Activated CD8-positive, alpha-beta memory T cell treated with anti-CD3 and anti-CD28 coated beads, Interleukin-2, amount 10 ng/mL, durations not matched to agents 7 days and 5 days (primary cell): ENCODE measurements at places on chromosomes 3 and 15. TPM values are rescaled to one million over a fixed set of nuclear protein-coding genes. Genes with fewer than 3 reads are reported as not detected.

DNA sequence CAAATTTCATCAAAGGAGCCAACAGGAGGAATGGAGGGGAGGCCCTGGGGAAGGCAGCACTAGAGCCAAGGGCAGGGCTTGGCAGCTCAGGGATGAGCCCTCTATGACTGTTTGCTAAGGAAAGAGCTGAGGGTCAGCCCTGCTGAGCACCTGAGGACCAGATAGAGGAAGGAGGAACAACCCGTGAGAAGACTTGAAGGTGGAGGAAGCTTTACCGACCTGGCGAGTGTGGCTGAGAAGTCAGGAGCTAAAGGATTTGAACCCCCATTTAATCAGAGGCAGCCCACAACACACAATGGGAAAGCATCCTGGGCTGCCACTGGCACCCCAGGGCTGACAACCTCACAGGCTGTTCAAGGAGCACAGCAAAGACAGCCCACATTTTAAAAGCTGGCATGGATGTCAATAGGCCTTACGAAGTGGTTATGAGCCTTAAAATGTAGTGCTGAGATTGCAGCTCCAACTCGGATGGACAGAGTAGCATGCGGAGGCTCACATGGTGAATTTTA lies 20.7 kb upstream of the LRRC2 start:
- no peak for DNase-seq

GRCh38 chr3:180870008-180870699 lies 42.3 kb upstream of the FXR1 start:
- DNase-seq, result no peak

DNA sequence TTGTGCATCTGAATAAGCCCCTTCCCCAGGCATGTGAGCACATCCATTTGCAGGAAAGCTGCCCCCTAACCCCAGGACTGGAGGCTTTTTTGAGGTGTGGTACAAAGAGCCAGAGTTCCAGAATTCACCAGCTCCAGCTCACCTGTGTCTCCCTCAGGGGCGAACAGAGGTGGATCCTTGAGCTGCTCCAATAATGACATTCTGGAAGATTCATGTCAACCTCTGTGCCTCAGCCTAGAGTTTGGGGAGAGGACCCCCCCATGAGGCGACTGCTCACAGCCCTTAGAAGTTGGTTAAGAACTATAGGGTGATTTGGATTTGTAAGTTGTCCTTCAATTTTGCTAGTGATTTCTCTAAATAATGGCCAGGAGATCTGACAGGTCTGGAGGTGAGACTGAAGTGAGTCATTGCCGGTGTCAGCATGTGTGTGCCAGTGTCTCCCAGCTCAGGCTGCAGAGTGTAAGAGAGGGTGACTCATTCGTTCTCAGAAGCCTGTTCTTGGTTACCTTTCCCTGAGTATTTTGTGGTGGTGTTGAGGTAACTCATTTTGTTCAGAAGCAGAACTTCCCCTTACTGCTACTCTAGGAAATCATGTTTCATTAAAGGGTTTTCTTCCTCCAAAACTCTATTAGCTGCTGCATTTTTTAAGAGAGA lies 136.9 kb upstream of the TOPAZ1 start:
- DNase-seq, result peak; percentile 81

PRR20G gene
- not detected for total RNA-seq

- DNase-seq, result no peak
Observed at GRCh38 chr3:34533451-34533850, 735.0 kb downstream of the PDCD6IP start.

- DNase-seq, result no peak
Observed at GRCh38 chr3:7307410-7307809, 446.5 kb downstream of the GRM7 start.

GRCh38 chr3:128801779-128802380 lies 75.9 kb downstream of the RAB7A start:
- DNase-seq, result peak; percentile 49

DNA sequence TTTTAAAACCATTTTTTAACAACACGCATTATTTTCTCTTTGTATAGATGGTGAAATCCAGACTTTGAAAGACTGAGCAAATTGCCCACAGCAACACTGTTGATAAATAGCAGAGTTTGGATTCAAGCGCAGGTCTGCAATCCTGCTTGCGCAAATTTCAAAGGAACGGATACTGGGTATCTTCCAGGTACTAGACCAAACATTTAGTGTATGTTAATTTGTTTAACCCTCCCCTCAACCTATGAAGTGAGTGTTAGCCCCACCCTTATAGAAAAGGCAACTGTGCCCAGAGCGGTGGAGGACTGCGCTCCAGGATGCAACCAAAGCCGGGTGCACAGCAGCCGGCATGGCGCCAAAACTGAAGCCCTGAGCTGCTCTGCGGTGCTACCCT lies 103.8 kb downstream of the CPN2 start:
- no peak for DNase-seq

CERS3 gene
- total RNA-seq, result not detected

- DNase-seq, result peak; percentile 54
Observed at GRCh38 chr15:60328852-60329443, 68.8 kb downstream of the ANXA2 start.

- DNase-seq, result no peak
Observed at GRCh38 chr3:50251220-50251619, 15.2 kb downstream of the GNAI2 start.

- no peak for DNase-seq
Observed at GRCh38 chr3:164467007-164467406, 611.3 kb downstream of the SI start.

GRCh38 chr3:72470904-72471417 lies 377.3 kb downstream of the SHQ1 start:
- DNase-seq, result no peak

DNA sequence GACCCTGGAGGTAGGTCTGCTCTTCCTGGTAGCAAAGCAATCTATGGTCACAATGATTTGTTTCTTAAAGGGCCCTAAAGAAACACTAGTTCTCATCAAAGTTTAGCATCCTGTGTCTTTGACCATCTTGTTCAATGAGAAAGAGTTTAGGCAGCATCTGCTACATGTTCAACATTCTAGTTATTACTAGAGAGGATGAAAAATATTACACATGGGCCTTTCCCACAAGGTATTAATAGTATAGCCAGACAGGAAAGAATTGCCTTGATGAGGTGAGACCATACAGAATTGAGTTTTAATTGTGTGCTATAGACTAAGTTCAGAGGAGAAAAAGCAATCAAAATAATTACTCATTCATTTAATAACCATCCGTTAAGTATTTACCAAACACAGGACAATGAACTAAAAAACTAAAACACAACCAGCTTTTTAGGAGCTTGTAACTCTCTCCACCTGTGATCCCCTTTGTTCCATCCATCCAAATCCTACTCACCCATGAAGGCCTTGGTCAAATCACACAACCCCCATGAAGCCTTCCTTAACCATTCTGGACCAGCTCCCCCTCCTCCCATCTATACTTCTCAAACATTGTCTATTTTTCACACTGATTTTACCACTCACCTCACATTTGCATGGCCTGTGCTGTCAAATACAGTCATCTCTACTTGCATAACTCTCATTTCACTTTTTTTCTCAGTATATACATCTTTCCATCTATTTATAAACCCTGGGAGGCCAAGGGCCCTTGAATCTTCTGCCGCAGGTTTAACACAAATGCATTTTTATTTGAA lies 122.9 kb downstream of the RORA start:
- DNase-seq, result no peak

DNA sequence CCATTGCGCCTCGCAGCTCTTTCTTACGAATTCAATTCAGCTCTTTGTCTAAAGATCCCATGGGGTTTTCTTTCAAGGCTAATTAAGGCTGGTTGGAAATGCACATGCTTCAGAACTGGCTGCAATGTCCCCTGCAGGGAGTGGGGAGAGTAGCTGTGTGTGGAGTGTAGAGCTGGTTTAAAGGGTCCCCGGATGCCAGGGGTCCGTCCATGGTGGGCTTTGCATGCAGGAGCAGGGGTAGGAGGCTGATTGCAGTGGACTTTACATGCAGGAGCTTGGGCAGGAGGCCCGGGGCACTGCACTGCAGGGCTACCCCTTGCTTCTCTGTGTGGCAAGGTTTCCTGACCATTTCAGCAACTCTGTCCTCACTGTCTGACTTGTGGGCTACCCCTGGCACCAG lies 261.6 kb upstream of the LYSMD4 start:
- DNase-seq, result no peak

COL6A5 gene
- not detected for total RNA-seq

GRCh38 chr3:138398791-138399575 lies 35.4 kb upstream of the ESYT3 start:
- DNase-seq, result no peak

LIPH gene
- not detected for total RNA-seq

DOCK3 gene
- total RNA-seq, result 3.4 TPM

GRCh38 chr15:98891301-98891700 lies 116.3 kb downstream of the PGPEP1L start:
- DNase-seq, result no peak

GRCh38 chr3:150014782-150015181 lies 44.1 kb upstream of the PFN2 start:
- DNase-seq, result no peak

DNA sequence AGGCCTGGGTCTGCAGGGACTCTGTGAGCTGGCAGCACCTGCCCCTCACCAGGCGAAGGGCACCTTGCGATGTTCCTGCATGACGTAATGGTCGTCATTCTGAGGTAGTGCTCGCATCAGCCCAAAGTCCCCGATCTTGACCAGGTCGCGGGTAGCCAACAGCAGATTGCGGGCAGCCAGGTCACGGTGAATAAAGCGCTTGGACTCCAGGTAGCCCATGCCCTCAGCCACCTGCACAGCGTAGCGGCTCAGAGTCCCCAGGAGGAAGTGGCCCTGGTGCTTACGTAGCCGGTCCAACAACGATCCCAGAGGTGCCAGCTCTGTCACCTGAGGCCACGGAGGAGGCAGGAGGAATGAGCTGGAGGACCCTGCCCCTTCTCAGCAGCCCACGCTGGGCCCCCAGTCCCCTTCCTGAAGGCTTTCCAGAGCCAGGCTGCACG lies 26.3 kb downstream of the TNK2 start:
- no peak for DNase-seq

GRCh38 chr3:107772016-107772415 lies 249.3 kb downstream of the BBX start:
- DNase-seq, result no peak

DNA sequence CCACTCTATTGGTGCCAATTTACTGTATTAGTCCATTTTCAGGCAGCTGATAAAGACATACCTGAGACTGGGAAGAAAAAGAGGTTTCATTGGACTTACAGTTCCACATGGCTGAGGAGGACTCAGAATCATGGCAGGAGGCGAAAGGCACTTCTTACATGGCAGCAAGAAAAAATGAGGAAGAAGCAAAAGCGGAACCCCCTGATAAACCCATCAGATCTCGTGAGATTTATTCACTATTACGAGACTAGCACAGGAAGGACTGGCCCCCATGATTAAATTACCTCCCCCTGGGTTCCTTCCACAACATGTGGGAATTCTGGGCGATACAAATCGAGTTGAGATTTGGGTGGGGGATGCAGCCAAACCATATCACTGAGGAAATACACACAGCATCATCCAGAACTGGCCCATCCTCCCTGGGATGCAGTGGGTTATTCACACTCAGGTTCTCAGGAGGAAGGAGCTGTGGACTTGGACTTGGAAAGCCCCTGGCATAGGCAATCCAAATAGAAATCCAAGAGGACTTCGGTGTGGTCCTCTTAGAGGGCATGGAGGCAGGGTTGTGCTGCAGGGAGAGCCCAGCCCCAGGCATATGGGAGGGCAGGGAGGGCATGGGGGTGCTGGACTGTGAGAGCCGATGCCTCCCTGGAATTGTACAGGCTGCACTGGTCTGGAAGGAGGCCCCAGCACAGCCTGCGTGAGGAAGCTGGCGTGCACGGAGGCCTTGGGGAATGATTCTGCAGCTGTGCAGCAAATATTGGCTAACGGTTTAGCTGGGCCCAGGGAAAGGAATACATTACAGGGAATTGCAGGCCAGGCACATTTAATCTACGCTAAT lies 62.9 kb downstream of the EFCAB12 start:
- no peak for DNase-seq
